PC-3 (cell line): ENCODE measurements at places on chromosomes 2 and 18.

DNA sequence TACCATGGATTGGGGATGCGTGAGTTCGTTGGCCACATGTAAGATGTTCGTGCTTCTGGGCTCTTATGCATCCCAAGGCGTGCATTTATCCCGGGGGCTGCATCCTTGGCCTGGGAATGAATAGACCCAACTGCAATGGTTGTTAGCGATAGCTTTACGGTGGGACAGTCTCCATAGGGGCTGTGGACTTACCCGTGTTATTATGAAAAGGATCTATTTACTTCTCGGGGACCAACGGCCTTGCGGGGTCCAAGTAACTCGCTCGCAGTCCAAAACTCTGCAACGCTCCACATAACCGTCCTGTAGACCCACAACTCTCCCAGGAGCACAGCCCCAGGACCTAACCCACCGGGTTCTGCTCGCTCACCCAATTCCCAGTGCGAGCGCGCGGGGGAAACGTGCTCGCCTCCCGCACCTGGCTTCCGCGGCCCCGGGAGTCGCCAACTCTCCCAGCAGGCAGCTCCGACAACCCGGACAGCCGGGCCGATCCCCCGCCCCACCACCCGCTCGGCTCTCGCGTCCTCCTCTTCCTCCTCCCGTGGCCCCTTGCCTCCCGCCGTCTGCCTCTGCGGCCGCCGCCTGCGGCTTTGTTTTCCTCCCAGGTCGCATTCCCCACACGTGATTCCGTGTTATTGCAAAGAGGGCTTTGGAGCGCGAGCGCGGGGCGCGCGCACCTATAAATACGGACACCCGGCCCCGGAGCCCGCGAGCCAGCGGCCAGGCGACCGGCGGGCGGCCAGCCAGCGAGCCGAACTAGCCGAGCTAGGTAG is at the start of gene CABLES1:
Gene CABLES1 (plus strand): TSS at position 706 of the 770 bp plus-strand sequence. CDS start 278 bp downstream, outside the sequence.
- DNase-seq, result peak; percentile 67

GRCh38 chr18:29163596-29163995 is 986.7 kb upstream of the CDH2 start:
- DNase-seq, result no peak

GRCh38 chr2:11809586-11810236 is 63.3 kb downstream of the LPIN1 start:
- DNase-seq, result no peak

DNA sequence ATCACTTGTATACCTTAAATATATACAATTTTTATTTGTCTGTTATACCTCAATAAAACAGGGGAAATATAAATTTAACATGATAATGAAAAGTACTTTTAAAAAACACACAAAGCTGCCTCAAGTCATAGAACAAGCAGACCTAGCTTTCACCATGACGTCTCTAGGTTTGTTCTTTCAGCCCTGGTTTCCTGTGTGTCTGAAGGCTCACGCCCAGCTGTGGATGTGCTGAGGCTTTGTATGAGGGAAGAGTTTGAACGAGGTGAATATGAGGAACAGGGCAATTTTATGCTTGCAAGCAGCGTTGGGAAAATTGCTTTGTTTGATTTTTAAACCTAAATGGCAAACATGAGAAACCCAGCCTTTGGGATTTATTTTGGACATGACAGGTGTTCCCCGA is 15.3 kb downstream of the SH3RF3 start:
- DNase-seq, result no peak

GRCh38 chr18:76839086-76839794 is 16.9 kb downstream of the ZNF236 start:
- DNase-seq, result no peak

DNA sequence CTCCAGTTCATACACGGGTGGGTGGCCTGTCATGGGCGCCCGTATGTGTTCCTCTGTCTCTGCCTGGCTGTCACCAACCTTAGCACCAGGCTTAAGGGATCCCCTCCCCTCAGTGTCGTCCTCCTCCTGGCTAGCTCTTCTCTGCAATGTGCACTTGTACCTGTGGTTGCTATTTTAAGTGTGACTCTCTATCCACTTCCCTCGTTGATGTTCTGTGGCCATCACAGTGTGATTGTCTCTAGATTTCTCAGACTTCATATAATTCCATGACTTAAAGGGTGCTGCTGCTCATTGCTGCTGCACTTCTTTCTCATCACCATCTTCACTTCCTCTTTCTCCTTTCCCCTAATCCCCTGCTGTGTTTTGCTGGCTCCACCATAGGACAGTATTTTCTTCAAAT is 143.4 kb downstream of the EML6 start:
- no peak for DNase-seq

GRCh38 chr2:42938671-42939370 is 146.4 kb upstream of the HAAO start:
- no peak for DNase-seq

- DNase-seq, result peak; percentile 10
Measured at GRCh38 chr2:205681401-205682238, 681 bp upstream of the NRP2 start.

DNA sequence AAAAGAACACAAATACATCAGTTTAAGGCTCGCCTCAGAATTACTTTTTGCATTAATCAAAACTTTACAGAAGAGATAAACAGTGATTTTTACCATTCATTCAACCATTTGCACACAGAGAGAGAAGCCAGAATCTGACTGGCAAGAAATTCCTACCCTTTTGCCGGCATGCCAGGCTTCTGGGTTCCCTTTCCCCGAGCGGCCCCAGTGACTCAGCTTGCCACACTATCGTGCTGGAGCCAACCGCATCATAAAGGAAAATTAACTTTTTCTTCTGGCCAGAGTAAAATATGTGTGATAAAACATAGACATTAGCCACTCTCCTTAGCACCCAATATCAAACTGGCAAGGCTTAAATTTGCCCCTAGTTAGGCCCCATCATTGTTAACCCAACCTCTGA is 61.8 kb upstream of the IKZF2 start:
- no peak for DNase-seq

DNA sequence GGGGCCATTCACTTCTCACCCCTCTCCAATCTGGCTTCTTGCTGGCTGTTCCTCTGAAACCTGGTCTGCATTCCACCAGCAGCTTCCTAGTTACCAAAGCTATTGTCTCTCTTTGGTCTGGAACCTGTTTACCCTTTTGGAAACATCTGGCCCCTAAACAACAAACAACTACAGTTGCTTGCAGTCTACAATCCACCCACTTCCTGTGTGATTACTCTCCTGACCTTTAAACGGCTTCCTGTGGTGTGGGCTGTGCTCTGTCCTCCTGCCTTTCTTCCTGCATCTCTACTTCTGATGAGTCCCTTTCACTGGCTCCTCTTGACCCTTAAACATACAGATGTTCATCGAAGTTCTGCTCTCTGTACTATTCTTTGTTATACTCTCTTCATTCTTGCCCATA is 303.8 kb downstream of the TDRD15 start:
- DNase-seq, result no peak
